Stomach (tissue), 19 donors: ENCODE measurements at places on chromosomes 5 and 9.

- no peak for DNase-seq
Observed at GRCh38 chr5:74026310-74026709, 400.3 kb downstream of the ARHGEF28 start.

GRCh38 chr9:101119206-101119819 is 90.8 kb downstream of the PLPPR1 start:
- peak; percentile 59 for DNase-seq

DNA sequence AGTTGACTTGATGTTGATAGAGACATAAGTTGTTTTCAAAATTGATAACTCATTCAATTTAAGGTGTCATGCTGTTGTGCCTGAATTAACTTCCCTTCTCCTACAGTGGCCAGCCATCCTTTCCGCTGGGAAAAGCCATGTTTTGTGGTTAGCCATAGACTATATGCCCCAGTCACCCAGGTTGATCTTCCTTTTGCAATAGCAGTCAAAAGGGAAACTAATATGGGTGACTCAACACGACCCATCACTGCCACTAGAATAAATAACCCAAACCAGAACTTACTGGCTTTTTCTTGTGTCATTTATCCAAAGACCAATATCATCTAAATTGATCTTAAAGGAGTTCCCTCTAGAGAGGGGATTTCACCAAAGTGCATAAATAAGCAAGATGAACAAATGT is 87.4 kb downstream of the PTCD2 start:
- no peak for DNase-seq

GRCh38 chr5:169325273-169325672 is 24.3 kb upstream of the SLIT3 start:
- no peak for DNase-seq

DNA sequence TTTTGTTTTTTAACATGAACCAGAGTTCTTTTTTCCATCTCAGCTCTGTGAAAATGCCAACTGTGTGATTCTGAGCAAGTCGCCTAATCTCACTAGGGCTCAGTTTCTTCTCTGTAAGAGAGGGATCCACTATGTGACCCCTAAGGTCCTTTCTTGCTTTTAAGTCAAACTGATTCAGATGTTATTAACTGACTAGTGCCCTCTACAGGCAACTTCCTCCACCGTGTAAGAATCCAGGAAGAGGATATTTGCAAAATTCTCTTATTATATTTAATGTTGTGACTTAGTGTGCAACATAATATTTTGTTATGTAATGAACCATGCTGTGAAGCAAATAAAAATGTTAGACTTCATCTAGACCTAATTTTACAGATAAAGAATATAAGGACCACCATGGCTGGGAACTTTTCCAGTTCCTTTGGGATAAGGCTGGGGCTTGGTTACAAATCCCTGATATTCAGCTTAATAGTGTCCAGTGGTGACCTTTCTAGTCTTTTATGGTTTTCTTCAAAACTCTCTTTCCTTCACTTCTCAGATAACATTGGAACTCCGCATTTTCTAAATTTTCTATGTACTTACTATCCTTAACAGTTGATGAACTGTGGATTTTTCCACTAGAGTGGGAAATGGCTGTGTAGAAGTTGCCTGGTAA is 244.7 kb downstream of the PIK3R1 start:
- no peak for DNase-seq

GRCh38 chr5:140391732-140392131 is 9.9 kb upstream of the ANKHD1 start:
- DNase-seq: no peak

- DNase-seq: no peak
Observed at GRCh38 chr5:61966997-61967396, 339.0 kb upstream of the KIF2A start.

DNA sequence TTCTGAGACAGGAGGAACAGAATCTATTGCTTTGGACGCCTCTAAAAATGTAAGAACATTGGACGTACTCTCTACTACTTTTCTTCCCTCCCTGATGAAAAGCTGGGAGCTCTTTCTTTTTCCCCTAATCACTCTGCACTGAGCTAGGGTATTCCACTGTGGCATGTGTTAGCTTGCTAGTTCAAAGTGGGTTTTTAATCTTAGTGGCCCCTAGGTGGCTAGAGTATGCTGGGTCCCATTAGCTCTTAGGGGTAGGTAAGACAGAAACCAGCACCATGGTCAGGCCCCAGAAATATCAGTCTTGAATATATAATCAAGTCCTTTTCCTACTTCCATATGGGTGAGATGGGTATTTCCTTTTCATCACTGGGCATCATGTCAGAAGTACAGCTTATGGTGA is 945.2 kb upstream of the PTPRD start:
- no peak for DNase-seq

- no peak for DNase-seq
Observed at GRCh38 chr5:14557791-14558415, 23.7 kb upstream of the OTULINL start.

- peak; percentile 13 for DNase-seq
Observed at GRCh38 chr5:6638236-6638635, 5.0 kb downstream of the SRD5A1 start.
